ENCODE measurements at places on chromosomes 1 and 21.

- no peak for DNase-seq
These were observed 104.2 kb upstream of the SOX13 start for GRCh38 chr1:203968761-203969160.

- DNase-seq = no peak
These were observed 286.0 kb downstream of the ADGRL2 start for GRCh38 chr1:82086739-82087138.

- DNase-seq = no peak
These were observed 61.8 kb downstream of the CLEC20A start for GRCh38 chr1:178434899-178435435.

- peak; percentile 90 for DNase-seq
These were observed 5.2 kb downstream of the TNFRSF18 start for GRCh38 chr1:1200876-1201810.

DNA sequence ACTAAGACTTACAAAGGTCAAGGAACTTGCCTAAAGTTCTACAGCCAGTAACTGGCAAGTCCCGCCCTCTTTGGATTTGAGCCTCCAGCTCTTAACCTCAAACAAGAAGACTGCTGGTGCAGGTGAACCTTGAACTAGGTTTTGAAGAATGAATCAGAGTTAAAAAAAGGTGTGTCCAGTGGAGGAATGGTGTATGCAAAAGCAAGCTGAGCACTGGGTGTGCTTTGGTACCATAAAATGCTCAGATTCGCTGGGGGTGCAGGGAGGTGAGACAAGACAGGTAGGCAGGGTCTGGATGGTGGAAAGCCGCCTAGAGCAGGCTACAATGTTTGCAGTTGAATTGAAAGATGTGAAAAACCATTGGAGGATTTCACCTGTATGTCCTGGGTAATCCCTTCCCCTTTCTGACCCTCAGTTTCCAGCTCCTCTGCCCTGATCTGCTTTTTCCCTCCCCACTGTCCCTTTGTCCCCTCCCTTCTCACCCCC lies 39.8 kb downstream of the FOXD2 start:
- no peak for DNase-seq

DNA sequence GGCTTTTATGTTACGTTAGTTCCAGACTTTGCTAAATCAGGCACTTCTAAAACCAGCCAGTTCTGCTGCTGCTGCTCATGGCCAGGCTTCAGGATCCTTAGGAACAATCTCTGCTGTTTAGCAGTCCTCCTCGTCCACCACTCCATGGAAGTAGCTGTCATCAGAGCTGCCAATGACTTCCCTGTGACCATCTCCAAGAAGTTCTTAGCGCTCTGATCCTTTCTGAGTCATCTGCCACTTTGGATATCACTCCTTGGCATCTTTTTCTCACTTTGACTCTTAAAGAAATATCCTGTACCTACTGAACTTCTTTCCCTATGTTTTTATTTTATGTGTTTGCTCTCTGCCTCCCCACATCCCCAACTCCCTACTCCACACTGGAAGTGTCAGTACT lies 14.7 kb upstream of the IRF2BP2 start:
- no peak for DNase-seq

GRCh38 chr1:76802094-76802493 lies 65.2 kb upstream of the ST6GALNAC5 start:
- DNase-seq = no peak

GRCh38 chr1:111289371-111289770 lies 1.3 kb upstream of the CHIA start:
- no peak for DNase-seq

- DNase-seq = no peak
These were observed 1244.8 kb upstream of the TMPRSS15 start for GRCh38 chr21:19648391-19648790.

DNA sequence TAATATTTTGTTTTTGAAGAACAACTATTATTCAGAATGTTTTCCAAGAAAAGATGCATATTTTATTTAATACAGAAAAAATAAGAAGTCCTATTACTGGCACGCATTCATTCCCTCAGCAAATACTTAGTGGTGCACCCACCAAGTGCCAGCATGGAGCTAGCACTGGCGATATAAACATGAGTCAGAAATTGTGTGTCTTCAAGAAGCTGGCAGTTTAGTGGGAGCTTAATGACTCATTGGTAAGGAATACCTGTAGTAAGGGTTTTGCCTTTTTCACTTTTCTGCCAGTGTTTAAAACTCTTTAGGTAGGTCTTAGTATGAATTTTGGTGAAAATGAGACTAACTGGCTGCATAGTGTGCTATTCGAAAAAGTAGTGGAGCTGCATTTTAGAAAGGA lies 6.3 kb downstream of the MAGI3 start:
- no peak for DNase-seq

GRCh38 chr1:67368046-67368514 lies 60.4 kb downstream of the IL12RB2 start:
- DNase-seq = no peak

GRCh38 chr1:11946647-11947046 lies 12.1 kb downstream of the PLOD1 start:
- DNase-seq = no peak

DNA sequence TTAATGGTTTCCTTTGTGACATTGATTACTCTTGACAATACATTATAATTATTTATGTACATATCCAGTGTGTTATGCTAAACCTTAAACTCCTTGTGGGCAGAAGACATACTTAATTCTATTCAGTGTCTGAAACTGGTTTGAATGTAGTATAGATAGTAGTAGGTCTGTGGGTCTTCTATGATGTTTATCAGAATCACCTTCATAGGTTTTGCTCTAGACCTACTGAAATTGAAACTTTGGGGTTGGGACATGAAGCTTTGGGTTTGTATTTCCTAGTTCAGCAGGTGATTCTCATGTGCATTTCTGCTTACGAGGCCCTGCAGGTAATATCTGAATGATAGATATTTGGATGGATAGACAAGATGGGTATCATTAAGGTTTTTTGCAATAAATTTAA lies 48.6 kb downstream of the MIGA1 start:
- DNase-seq = no peak

DNA sequence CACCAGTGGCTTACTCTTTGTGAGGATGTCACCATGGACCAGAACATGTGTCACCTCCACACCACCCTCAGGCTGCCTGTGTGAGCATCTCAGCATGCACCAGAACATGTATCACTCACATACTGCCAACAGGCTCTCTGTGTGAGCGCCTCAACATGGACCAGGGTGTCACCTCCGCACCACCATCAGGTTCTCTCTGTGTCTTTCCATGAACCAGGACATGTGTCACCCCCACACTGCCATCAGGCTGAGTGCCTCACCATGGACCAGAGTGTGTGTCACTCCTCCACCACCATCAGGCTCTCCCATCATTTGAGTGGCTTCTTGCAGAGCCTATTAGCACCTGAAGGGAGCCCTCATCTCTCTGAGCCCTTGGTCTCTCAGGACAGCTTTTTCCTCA lies 125.2 kb downstream of the ZNF648 start:
- no peak for DNase-seq

DNA sequence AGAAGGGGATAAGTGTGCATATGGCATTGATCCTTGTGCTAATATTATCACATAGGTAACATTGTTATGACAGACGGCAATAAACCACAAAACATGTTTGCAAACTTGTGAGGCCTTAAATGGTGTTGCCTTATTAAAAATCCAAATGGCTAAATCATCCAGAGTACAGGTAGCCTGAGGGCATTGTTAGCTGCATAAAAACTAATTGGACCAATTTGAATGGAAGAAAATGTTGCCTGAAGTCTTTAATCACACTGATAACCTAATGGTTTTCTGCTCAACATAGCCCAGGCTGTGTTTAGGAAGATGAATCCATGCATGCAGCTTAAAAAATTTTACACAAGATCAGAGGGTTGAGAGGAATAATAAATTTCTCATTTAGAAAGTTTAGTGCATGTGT lies 19.4 kb upstream of the LRRC53 start:
- DNase-seq = no peak

GRCh38 chr1:188065917-188066316 lies 1237.2 kb downstream of the PLA2G4A start:
- no peak for DNase-seq

DNA sequence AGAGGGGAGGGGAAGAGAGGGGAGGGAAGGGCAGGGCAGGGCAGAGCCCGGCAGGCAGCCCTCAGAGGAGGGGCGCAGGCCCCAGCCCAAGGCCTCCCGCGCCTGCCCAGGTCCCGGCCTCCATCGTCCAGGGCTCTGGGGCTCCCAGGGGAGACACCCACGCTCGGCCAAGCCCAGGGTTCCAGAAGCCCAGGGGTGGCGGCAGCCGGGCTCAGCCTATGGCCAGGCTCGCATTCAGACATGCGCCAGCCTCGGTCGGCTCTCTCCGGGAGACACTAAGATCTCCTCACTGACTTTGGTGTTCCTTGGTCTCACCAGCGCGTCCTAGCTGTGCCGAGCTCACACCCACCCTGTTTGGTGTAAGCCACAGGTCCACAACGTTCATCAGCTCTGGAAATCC lies 7.1 kb upstream of the ANKRD65 start:
- DNase-seq = no peak

GRCh38 chr1:234375672-234376071 lies 2.4 kb downstream of the COA6 start:
- DNase-seq = no peak

- no peak for DNase-seq
These were observed 8.7 kb downstream of the C1orf74 start for GRCh38 chr1:209775678-209776077.

DNA sequence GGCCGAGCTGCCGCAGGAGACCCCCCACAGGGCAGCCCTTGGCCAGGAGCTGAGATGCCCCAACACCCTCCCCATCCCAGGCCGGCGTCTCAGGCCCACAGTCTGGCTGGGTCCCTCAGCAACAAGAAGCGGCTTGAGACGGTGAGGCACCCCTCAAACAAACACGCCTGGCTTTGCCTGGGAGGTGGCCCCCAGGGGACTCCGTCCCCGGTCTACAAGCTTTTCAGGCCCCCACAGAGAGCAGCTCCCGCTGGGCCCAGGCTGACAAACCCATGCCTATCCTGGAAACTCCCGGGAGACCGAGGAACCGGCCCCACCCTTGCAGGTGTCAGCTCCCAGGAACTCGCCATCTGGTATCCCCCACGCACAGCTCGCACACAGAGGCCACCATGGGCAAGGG lies 67.0 kb downstream of the ARHGEF16 start:
- no peak for DNase-seq

- DNase-seq = no peak
These were observed 15.5 kb upstream of the DISC1 start for GRCh38 chr1:231611111-231611510.

DNA sequence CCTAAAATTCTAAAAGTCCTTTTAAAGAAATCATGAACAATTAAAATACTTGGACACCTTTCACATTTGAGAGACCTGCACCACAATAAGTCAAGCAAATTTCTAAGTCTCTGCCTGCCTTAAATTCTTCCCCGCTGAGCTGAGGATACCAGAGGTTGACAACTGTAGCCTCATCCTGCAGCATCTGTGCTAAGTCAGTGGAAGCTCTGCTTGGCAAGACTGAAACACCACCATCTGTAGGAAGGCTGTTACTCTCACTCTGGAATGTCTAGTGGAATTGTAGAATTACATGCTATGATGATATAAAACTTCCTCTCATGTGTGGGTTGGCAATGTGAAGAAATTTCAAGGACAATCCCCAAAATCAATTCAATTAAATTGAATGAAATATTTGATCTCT lies 1756.5 kb downstream of the NCAM2 start:
- no peak for DNase-seq

GRCh38 chr1:59639266-59639665 lies 175.5 kb upstream of the HOOK1 start:
- no peak for DNase-seq

GRCh38 chr1:59733443-59734141 lies 81.2 kb upstream of the HOOK1 start:
- no peak for DNase-seq

DNA sequence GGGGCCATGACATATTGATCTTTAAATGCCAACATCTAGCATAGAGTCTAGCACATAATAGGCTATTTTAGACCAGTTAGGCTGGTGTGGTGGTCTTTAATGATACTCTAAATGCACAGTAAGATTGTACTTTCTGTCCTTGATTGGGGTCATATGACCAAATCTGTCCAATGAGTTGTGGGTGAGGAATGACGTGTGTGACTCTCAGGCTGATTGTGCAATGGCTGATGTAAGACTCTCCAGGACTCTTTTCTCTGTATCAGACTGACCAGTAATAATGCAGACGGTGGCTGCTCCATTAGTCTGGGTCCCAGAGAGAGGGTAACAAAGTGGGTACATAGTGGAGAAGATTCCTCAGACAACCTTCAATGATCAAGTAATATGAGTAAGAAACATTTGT lies 541.6 kb upstream of the CAMK1G start:
- DNase-seq = no peak

GRCh38 chr1:110682898-110683297 lies 8.2 kb upstream of the KCNA3 start:
- DNase-seq = no peak

DNA sequence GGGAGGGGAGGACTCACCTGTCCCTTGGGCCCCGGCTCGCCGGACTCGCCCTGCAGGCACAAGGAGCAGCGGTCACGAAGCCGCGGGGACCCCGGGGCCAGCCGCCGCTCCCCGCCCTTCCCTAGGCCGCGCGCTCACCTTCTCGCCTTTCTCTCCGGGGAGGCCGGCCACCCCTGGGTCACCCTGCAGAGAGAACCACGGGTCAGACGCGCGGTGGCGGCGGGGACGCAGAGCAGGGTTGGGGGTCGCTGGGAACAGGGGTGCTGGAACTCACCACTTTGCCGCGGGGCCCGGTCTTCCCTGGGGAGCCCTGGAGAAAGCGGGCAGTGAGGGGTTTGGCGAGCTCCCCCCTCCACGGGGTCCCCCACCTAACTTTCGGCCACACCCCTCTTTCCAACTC lies 13.3 kb downstream of the COL9A2 start:
- no peak for DNase-seq

DNA sequence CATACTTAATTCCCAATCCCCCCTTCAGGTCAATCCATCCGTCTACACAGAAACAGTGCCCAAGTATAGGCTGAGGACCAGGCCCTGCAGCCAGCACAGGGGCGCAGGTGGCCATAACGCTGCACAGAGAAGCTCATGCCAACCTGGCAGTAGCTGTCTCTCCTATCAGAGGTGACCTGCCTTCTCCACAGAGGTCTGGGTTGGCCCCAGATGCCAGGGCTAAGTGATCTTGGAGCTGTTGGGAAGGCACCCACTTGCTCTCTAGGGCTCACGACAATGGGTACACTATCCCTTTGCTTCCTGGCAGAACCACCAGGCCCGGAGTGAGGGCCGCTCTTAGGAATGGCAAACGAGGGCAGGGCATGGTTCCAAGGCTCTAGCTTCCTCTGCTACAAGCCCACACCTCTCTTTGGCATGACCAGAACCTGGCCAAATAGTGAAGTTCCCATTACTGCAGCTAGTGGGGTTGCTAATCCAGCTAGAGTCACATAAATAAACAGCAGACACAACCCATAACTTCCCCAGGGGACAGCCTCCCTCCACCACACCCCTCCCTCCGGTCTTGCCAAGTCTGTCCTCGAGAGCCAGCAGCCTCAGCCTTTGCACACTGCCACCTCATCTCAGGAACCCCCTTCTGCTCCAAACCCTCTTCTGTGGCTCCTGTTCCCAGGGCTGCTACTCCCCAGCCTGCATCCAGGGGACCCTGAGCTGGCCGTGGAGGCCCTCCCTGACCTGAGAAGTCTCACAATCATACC lies 113.0 kb downstream of the GLIS1 start:
- no peak for DNase-seq

- no peak for DNase-seq
These were observed 134.5 kb upstream of the PKN2 start for GRCh38 chr1:88549536-88549935.
